ENCODE measurements at places on chromosomes 2 and 18.

GRCh38 chr2:177606636-177607035, 214.1 kb downstream of the AGPS start:
- DNase-seq = peak; percentile 60

DNA sequence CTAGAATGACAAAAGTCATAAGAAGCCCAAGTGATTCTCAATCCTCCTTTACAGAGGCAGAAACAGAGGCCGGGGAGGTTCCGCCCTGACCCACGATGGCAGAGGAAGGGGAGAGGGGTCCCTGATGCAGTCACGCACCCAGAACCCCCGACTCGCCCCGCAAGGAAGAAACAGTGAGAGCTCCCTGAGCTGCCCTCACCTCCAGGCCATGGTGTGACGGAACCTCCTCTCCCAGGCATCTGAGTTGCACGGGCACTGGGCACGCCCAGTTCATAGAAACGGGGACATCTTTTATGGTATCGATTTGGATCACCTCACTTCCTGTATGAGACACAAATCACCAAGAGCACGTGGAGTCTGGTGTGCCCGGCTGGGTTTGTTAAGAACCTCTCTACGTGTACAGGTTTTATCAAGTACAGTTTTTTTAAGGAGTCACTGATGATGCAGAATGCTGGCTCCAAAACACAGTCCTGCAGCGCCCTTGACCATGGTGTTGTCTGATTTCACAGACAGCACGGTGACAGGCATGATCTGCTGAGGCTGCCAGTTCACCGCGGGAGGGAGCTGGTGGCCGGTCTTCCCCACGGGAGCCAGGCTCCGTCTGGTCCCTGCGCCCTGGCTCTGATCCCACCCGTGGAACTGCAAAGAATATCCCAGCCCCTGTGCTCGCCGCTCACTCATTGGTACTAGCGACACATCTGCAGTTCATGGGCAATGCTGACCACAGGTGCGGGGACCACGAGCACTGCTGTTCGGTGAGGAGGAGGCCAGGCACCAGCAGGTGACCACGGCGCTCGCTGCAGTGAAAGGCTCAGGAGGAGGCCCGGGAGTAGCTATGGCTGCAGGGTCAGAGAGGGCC, 35.6 kb downstream of the PXDN start:
- no peak for DNase-seq

- DNase-seq = no peak
Observed at GRCh38 chr2:98515250-98515991, 70.8 kb downstream of the INPP4A start.

- no peak for DNase-seq
Observed at GRCh38 chr2:219274361-219274921, 4.7 kb upstream of the DNAJB2 start.

DNA sequence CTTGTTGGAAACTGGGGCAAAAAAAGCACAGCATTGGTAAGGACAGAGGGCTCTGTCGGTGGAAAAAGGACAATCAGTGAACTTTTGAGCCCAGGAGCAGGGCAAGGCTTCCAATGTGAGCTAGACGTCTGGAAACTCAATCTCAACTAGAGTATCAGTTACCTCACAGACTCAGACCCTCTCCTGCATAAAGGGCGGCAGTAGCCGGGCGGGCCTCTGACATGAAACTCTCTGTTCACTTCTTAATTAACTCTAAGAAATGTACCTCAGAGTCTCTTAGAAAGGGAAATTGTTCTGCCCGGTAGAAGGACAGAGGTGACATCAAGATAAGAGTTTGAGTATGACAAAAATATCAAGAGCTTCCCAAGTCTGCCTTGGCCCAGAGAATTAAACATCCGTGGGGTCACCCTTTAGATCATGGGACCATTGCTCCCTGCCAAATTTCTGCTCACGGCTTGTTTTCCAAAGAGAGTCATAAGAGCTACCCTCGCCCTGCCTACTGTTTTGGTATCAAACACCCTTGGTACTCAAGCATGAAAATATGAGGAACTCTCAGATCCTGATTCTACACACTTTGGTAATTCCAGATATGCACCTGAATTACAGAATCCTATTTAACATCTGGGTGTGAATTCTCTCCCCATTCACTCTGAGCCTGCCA, 103.5 kb upstream of the PKDCC start:
- no peak for DNase-seq

DNA sequence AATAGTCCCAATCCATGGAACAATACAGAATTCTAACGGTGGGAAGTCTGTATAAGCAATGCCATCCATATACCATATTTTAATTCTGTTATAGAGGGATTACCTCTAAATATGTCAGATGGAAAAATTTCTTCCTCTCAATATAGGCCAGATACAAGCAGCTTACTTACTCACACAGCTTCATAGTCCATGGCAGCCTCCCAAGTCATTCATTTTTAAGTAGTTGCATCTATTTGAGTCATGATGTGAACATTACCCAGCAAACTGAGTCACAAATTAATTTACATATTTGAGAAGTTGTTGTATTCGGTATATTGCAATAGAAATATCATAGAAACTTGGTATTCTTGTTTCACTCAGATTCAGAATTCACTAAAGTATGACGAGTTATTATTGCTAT, 20.3 kb downstream of the TBR1 start:
- DNase-seq = no peak

- no peak for DNase-seq
Observed at GRCh38 chr2:164976301-164976700, 21.0 kb upstream of the SLC38A11 start.

DNA sequence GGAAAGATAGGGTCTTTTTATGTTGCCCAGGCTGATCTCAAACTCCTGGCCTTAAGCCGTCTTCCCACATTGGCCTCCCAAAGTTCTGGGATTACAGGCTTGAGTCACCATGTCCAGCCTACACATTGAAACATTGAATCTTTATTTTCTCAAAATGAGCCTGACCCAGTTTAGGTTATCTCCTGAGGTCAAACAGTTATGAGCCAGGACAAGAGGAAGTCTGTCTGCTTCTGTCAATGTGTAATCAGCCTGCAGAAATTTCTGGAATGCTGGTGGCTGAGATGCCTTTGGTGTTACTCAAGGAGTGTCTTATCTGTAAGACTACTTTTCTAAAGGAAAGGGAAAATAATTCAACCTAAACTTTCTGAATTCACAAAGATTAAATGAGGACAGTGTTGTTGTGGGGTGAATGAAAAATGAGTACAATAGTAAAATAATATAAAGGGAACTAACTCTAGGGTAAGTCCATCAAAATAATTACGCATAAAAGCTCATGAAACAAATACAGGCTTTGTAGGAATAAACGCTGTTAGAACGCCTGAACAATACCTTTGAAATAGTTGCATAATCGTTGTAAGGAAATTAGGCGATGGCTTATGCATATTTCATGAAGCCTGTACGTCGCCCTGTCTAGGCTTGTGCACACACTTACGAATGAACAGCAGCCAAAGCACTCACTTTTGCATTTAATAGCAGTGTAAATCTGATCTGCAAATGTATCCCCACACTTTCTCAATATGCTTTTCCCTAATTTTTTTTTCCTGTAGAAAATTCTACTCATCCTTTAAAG, 260.8 kb downstream of the RDH14 start:
- DNase-seq = no peak

DNA sequence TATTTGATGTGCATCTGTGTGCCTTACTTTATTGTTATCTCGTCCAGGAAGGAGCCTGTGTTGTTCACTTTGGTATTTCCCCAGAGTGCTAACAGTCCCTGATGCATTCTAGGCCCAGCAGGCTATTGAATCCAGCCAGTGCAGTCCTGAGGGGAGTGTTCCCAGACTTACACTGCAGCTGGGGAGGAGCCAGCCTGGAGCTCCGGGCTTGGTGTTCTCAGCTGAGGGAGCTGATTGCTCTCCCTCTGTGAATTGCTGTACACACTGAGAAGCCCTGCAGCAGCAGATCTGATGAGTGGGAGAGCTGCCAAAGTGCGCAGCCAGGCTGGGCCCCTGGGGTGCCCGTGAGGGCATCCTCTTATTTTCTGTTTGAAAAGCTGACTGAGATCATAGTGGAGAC, 159.2 kb downstream of the GALNT3 start:
- DNase-seq = peak; percentile 48

DNA sequence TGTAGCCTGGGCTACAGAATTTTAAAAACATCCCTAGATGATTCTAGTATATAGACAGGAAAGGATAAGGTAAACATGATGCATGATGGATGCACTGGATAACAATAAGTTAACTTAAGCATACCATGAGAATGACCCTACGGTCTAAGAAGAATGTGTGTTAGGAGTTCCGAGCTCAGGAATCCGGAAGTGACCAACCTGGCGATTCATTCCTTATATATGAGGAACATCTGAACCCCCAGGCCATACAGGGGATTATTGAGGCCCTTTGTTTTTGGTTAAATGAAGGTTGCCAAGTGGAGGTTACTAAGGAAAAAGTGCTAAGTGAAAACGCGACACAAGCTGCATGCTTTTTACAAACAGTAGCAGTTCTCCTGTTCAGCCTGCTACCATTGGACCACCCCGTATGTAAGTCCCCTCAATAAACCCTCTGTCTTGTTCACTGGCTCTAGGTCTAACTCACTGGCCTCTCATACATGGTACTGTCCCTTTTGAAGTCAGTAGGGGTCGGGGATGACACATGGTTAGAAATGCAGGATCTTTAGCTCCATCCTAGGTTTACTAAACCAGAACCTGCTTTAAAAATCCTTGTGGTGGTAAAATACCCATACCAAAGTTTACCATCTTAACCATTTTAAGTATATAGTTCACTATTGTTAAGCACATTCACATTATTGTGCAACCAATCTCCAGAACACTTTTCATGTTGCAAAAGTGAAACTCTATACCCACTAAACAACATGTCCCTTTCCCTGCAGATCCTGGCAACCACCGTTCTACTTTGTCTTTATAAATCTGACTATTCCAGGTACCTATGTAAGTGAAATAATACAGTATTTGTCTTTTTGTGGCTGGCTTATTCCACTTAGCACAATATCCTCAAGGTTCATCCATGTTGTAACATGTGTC, 111.0 kb upstream of the MAP4K3 start:
- DNase-seq = no peak

DNA sequence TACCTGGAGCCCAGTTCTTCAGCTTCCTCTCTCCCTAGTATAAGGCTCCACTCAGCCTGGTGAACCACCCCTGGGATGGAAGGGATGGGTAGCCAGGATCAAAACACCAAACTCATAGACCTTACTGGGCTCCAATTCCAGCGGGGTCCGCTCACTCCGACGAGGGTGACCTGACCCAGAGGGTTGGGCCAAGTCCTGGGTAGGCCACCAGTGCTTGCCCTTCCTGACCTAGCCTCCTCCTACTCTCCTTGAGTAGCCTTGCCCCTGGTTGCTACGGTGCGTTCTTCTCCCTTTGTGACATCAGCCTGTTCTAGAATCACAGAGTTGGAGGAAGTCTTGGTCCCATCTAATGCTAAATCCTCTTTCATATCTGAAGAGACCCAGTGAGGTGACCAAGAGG, 537 bp upstream of the STAT4 start:
- no peak for DNase-seq
